ENCODE measurements at places on chromosomes 5 and 9.
A peak's percentile ranks its signal among the peaks of the same experiment; 100 is the strongest.

GRCh38 chr9:34987160-34987901 lies 2.2 kb upstream of the DNAJB5 start:
- DNase-seq = no peak

- DNase-seq = peak; percentile 86
Measured at GRCh38 chr9:130480673-130481072, 35.9 kb downstream of the ASS1 start.

DNA sequence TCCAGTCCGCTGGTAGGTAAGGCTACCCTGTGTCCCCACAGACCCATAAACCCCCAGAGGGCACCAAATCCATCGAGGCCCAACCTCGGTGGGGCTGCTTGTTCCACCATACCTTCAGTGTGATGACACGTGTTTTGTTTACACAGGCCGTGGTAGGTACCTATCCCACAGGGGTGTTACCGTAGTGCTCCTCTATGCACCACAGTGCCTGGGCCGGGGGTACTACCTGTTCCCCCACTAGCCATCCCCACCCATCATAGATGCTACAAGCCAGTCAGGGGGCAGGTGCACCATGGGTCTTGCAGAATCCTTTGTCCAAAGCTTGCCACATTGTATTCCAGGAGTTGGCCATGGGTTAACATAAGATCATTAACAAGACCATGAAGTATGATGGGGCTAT lies 796.2 kb downstream of the EFNA5 start:
- no peak for DNase-seq

- no peak for DNase-seq
Measured at GRCh38 chr5:173792781-173793547, 95.2 kb upstream of the CPEB4 start.

- DNase-seq = no peak
Measured at GRCh38 chr9:12875191-12875590, 100.4 kb downstream of the LURAP1L start.

DNA sequence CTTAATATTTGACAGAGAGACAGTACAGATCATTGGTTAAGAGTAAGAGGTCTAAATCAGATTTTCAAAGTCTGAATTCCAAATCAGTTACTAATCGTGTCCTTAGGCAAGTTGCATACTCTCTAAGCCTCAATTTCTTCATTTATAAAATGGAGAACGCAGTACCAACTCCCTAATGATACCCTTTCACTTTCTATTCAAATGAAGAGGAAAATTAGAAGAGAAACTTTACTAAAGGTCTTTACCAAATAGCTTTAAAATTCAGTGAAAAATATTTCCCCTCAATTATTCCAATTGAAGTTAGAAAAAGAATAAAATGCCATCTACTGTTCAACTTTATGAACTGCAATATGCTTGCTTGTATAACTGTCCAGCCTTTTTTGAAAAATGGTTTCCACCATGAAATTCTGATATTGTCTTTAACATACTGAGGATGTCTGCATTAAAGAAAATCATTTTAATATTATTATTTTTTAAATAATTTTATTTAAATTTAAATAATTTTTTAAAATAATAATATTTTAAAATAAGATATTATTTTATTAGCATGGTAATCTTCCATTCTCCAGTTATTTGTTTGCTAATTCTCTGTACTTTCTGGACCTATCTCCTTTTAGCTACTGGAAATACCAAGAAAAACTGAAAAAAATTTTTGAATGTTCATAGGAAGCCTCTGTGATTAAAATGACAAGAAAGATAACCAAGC lies 36.0 kb downstream of the POC5 start:
- peak; percentile 21 for DNase-seq

DNA sequence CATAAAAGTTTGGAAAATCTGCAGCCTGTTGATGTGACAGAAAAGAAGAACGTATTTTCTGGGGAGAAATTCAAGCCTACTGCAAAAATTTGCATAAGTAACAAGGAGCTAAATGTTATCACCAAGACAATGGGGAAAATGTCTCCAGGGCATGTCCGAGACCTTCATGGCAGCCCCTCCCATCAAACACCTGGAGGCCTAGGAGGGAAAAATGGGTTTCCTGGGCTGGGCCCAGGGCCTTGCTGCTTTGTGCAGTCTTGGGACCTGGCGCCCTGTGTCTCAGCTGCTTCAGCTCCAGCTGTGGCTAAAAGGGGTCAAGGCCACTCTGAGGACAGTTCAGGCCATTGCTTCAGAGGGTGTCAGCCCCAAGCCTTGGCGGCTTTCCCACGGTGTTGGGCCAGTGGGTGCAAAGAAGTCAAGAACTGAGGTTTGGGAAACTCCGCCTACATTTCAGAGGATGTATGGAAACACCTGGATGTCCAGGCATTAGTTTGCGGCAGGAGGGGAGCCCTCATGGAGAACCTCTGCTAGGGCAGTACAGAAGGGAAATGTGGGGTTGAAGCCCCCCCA lies 13.1 kb downstream of the CERT1 start:
- DNase-seq = no peak

DNA sequence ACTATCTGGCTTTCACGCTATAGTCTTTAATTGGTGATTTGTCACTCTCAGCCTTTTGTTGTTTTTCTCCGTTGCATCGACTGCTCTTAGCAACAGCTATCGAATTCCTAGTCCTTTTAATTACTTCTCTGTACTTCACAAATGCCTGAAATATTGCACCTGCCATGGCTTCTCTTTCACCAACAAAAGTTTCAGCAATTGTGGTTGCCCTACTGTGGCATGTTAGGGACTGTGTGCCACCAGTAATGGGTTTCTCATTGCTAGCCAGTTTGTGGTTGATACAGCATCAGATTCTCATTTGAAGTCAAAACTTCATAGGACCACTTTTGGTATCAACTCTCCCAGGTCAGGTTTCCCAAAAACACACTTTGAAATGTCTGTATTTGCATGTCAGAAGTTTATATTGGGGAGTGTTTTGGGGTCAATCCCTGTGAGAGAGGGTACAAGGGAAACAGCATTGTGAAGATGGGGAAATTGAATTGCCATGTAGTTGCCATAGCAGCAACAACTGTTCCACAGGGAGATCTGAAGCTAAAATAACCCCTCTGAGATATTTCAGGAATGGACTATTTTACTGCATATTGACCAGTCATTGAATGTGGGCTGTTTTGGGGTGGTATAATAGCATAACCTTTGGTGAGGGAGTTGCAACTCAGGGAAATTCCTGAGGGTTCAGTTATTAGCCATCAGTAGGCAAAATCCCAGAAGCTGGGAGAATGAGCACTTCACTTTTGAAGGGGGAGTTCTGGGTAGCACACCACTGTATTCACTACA lies 99.2 kb downstream of the WDR70 start:
- DNase-seq = no peak

- no peak for DNase-seq
Measured at GRCh38 chr5:21644032-21644431, 1209.1 kb downstream of the CDH12 start.

DNA sequence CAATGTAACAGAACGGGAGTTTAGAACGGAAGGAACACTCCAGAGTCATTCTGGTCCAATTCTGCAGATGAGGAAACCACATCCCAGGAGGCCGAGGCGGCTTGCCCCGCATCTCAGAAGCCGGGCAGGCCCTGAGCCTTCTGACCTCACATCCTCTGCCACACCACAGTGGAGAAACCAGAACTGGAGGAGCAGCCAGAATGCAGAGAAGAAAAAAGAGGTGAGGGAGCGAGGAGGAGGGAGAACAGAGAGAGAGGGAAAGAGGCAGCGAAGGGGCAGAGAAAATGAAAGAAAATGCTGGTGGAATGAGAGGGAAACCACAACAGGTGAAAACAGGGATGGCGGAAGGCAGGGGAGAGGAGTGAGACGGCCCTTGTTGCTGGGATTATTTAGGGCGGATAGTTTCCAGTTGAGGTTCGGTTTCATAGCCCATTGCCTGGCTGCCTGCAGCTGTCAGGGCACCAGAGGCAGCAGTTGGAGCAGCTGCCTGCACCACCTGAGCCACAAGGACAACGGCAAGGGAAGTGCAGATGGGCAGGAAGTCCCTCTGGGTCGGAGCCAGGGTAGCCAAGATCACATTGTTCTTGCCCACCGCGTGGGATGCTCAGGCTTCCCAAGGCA lies at the start of gene HMHB1:
Gene HMHB1, plus strand, starts transcription at position 77 of the 621 bp plus-strand sequence.
- no peak for DNase-seq

DNA sequence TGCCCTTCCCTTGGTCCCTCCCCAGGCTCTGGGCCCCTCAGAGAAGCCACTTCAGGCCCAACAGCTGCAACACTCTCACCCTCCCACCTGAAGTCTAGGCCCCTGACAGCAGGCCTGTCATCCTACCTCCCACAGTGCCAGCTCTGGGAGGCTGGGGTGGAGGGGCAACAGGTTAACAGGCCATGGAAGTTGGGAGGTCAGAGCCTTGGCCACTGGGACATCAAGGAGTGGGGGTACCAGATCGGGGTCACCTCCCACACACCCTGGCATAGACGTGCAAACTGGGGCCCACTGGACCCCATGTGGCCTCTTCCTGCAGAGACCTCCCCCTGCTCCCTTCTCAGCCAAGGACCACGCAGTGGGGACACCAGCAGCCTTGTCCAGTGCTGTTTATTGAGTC lies 2.8 kb downstream of the SSNA1 start:
- DNase-seq = no peak

DNA sequence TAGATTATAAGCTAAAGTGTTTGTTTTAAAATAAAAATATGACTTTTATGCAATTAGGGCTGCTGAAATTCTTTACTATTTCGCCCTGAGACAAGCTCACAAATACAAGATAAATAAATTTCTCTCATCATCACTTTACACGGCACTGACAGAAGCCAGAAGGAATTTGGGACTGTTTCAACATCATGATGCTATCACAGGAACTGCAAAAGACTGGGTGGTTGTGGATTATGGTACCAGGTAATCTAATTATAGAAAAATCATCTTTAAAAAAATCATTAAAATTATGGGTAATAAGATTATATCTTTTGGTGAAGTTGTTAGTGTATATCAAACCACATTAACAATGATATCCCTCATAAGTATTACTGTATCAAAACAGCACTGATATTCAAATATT lies 95.0 kb downstream of the MAN2A1 start:
- DNase-seq = no peak

- DNase-seq = no peak
Measured at GRCh38 chr5:35922468-35922867, 16.0 kb downstream of the CAPSL start.

GRCh38 chr9:133591985-133592384 lies 17.2 kb downstream of the FAM163B start:
- no peak for DNase-seq

DNA sequence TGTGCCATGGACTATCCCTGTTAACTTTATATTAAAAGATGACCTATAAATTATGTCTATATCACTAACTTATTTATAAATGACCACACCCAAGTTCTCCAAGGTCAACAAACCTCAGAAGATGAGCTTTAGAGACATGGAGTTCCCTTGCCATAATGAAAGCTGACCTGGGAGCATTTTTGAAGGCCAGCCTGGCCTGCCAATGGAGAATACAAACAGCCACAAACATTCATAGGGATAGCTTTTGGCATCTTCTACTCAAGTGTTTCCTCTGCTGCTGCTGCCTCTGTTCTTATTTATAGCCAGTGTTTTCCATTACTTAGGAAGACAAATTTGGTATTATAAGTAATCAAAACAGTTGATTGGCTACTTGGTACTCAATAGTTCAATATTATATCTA lies 117.3 kb upstream of the ADAMTS19 start:
- DNase-seq = no peak

DNA sequence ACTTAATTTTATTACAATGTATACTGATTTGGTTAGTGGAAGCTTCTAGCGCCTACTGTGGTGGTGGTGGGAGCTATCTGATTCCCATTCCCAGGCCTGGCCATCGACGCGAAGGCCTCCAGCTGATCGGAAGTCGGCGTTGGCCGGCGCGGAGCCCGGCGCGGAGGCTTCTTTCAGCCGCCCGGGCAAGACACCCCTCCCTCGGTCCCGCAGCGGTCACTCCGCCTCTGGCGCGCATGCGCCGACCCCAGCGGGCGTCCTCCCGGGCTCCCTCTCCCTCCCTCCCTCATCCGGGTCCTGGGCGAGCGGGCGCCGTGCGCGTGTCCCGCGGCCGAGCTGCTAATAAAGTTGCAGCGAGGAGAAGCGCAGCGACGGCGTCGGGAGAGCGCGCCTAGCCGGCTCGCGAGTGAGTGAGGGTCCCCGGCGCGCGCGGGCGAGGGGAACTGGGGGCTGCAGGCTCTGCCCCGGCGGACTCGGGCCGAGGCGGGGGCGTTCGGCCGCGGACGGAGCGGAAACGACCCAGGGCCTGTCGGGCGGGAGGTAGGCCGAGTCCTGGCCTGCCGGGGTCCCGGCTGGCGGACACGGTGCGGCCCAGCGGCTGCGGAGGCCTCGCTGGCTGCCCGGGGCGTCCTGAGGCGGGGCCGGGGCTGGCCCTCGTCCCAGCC lies at the start of gene SMAD5:
Gene SMAD5, plus strand, starts transcription at position 289 of the 665 bp plus-strand sequence. CDS start 20,916 bp downstream, outside the sequence.
- DNase-seq = peak; percentile 99

GRCh38 chr9:126587187-126588185 lies 26.2 kb upstream of the LMX1B start:
- peak; percentile 44 for DNase-seq

GRCh38 chr5:33166522-33166921 lies 274.2 kb upstream of the TARS1 start:
- no peak for DNase-seq

DNA sequence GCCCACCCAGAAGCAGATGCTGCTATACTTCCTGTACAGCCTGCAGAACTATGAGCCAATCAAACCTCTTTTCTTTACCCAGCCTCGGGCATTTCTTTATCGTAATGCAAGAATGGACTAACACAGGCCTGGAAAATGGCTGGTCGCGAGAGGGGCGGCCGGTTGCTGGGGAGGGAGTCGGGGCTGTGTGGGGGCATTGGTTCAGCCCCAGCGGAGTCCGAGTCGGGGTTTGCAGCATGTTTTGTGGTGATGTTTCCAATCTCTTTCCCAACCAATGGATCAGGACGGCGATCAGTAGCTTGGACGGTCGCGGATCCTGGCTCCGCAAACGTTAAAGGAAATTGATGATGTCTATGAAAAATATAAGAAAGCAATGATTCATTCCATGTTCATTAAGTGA lies 18.7 kb upstream of the IL31RA start:
- no peak for DNase-seq

- no peak for DNase-seq
Measured at GRCh38 chr5:170773024-170773985, 10.2 kb upstream of the GABRP start.
